AG10803 (cell line): ENCODE measurements at places on chromosomes 3 and 15.

DNA sequence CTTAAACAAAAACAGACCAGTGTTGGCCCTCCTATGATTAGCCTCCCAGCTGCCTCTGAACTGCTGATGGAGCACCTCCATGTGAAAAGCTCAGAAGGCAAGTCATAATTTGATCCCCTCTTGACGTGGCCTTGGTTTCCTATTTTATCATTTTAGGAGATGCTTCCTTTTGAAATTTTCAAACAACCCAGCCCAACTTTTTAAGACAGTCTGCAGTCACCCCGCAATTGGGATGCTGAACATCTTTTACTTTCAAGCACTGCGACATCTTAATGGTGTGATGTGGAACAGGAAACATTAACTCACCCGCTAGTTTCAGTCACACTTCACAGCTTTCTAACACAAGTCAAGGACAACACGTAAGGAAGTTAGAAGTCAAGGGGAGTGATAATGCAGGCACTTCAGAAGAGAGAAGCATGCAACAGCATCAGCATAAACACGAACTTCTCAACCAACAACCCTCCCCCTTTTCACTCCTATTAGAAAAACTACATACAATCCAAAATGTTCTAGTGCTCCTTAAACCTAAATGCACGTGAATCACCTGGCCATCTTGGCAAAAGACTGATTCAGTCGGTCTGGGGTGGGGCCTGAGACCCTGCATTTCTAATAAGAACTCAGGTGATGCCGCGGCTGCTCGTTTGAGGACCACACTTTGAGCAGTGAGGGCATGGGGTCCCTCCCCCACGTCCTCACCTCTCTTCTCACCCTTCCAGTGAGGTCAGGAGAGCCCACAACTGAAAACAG, 161.5 kb downstream of the FOXP1 start:
- DNase-seq, result no peak

DNA sequence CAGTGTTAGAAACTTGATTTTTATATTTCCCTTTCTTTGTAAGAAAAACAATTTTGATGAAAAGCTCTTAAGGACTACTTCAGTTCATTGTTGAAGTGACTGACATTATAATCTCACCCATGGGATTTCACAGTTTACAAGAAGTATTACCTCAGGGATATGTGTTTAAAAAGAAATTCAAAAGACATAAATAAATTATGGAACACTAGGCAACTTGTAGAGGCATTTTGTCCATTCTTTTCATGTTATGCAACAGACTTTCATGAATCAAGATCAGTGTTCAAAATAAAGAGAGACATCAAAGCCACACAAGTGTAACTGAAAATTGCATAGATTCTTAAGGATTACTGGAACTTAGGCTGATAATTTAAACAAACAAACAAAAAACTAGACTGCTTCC, 196.8 kb upstream of the AGTR1 start:
- DNase-seq, result peak; percentile 1

GRCh38 chr3:6526321-6526720, 334.6 kb upstream of the GRM7 start:
- no peak for DNase-seq

DNA sequence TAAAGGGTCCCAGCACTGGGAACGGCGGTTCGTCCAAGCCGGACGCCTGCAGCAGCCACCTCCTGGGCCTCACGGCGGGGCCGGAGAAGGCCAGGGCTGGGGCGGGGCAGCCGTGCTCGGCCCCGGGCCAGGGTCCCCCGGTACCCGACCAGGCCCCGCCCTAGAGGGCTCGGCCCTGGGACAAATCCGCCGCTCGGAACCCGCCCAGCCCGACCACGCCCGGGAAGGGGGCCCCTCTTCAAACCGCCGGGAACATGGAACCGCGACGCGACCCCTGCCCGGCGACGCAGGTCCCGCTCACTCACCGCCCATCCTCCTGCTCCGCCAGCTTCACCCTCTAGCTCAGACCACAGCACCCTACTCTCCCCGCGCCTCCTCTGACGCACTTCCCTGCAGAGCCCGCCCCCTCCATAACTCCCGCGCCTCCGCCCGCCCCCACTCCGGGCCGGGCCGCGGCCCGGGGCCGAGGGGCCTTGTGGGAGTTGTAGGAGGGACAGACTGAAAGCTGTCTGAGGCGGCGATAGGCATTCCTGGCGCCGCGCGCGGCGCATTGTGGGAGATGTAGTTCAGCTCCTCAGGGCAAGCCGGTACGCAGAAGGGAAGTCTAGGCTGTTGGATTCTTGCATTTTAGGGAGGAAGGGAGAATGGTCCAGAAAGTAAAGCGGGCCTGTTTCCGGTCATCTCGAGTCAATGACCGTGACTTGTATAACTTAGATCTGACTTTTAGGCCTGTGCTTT, at the start of gene CLDND1:
Gene CLDND1, minus strand, starts transcription at position 359 of the 738 bp plus-strand sequence. CDS start 1,478 bp downstream, outside the sequence.
- peak; percentile 96 for DNase-seq

GRCh38 chr15:48411971-48412591, 80.9 kb downstream of the DUT start:
- peak; percentile 98 for DNase-seq

- DNase-seq, result peak; percentile 78
Measured at GRCh38 chr15:70259028-70259424, 161.3 kb upstream of the TLE3 start.

DNA sequence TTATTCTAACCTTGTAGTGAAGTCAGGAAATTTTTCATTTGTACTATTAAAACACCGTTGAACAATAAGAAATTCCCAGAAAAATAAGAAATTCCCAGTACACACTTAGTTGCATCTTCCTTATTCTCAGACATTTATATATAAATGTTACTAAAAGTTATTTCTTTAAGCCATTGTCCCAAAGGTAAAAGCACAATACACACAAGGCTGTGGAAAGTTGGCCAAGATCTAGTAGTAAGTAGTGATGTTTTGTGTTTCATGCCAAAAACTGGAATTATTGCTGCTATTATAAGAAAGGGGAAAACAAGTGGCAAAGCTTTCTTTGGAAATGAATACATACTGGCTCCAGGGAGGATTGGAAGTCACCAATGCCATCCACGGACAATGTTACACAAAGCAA, 802.5 kb upstream of the DPPA4 start:
- no peak for DNase-seq

- peak; percentile 23 for DNase-seq
Measured at GRCh38 chr3:126982126-126982470, 817 bp upstream of the PLXNA1 start.
